ENCODE measurements at places on chromosomes 3 and 15.

DNA sequence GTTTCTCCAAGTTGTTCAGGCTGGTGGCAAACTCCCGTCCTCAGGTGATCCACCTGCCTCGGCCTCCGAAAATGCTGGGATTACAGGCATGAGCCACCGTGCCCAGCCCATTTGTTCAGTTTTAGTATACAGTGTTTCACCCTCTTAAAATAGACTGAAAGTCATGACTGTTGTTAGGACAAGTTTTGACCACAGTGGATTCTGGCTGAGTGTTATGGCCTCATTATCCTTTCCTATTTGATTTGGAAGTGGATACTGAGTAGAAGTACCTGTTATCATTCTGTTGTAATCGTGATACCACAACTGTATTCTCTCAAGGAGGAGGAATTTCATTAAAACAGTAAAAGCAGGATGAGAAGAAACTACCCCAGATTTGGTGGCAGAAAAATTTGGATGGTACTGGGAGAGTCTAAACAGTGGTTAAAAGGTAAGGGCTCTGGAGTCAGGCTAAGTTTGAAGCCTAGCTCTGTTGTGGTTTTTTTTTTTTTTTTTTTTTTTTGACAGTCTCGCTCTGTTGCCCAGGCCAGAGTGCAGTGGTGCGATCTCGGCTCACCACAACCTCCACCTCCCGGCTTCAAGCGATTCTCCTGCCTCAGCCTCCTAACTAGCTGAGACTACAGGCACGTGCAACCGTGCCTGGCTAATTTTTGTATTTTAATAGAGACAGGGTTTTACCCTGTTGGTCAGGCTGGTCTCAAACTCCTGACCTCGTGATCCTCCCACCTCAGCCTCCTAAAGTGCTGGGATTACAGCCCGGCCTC is 2.6 kb downstream of the MAP2K1 start:
- no peak for DNase-seq

- no peak for DNase-seq
Observed at GRCh38 chr15:101488300-101489164, 975 bp downstream of the PCSK6 start.

DNA sequence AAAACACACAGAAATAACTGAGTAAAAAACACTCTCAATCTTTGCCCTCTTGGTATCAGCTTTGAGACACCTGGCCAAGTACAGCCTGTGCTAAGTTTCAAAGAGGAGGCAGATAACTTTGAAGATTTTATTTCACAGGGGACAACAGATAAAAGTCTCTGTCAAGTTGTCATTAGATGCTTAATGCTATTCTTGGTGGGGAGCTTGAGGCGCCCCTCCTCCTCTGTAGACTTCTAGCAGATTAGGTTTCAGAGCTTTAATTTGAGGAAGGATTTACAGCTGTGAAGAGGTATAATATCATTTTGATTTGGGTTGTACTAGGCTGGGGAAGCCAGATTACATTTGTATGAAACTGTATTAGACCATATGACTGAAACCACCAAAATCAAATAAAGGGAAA is 620.3 kb downstream of the FHIT start:
- DNase-seq = no peak

GRCh38 chr15:65333856-65334255 is 29.4 kb downstream of the RNU5B-1 start:
- no peak for DNase-seq

- DNase-seq = no peak
Observed at GRCh38 chr3:22373182-22373581, 622.2 kb upstream of the ZNF385D start.

DNA sequence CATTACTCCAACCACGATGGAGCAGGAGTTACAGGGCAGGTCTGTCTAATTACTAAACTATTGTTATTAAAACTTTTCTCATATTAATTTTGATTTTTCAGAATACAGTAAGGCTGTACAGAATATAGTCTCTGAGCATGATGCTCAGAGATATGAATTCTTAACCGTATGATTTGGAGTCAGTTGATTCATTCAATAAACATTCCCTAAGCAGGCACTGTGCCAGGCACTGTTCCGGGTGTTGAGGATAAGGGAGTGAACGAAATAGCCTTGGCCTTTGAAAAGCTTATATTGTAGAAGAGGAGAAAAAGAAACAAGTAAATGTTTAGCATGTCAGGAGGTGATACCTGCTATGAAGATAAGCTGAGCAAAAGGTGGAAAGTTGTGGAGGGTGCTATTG is 187.3 kb downstream of the KCNAB1 start:
- no peak for DNase-seq

DNA sequence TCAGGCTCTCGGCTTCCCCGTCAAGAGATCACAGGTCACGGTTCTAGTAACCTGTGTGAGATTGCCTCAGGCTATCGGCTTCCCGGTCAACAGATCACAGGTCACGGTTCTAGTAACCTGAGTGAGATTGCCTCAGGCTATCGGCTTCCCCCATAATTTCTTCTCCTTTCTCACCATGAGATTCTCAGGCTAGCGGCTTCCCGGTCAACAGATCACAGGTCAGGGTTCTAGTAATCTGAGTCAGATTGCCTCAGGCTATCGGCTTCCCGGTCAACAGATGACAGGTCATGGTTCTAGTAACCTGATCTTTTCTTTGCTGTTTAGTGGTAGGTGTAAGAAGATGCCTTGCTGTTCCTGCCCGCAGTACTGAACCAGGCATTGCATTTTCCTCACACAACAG is 418.2 kb upstream of the ZNF717 start:
- no peak for DNase-seq

DNA sequence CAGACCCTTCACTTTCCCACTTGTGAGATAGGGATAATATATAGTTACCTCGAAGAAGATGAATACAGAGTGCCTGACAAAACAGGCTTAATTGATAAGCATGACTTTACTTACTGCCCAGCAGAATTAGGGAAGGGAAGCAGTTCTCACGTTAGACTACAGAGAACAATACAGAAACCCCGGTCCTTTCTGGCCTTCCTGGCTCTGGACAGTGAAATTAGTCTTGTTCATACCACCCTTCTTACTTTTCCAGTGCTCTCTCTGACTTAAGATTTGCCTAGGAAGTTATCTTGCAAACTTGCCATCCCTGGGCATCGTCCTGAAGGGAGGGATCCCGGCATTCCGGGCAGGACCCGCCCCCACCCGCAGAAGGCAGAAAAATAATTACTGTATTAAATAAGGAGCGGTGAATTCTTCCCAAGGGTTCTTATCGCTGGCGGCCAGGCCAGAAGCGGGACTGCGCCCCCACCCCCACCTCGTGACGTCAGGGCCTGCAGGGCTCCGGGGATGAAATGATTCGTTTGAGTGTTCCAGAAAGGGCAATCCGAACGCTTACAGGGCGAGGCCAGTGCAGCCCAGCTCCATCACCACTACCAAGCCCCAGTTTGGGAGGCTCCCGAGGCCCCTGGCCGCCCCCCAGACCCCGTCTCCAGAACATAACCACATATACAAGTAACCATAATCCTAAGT is 8.4 kb downstream of the SOX2 start:
- no peak for DNase-seq

GRCh38 chr3:17709236-17709810 is 33.1 kb downstream of the TBC1D5 start:
- no peak for DNase-seq

DNA sequence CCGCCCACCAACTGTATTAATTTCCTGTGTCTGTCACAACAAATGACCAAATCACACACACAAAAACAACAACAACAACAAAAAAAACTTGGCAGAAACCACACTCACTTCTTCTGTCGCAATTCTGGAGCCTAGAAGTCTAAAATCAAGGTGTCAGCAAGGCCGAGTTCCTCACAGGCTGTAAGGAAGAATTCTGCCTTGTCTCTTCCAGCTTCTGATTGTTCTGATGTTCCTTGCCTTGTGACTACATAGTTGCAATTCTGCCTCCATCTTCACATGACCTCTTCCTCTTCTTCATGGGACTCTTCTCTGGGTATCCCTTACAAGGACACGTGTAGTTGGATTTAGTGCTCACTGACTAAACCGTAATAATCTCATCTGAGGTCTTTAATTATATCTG is 61.4 kb downstream of the IL12A start:
- no peak for DNase-seq

DNA sequence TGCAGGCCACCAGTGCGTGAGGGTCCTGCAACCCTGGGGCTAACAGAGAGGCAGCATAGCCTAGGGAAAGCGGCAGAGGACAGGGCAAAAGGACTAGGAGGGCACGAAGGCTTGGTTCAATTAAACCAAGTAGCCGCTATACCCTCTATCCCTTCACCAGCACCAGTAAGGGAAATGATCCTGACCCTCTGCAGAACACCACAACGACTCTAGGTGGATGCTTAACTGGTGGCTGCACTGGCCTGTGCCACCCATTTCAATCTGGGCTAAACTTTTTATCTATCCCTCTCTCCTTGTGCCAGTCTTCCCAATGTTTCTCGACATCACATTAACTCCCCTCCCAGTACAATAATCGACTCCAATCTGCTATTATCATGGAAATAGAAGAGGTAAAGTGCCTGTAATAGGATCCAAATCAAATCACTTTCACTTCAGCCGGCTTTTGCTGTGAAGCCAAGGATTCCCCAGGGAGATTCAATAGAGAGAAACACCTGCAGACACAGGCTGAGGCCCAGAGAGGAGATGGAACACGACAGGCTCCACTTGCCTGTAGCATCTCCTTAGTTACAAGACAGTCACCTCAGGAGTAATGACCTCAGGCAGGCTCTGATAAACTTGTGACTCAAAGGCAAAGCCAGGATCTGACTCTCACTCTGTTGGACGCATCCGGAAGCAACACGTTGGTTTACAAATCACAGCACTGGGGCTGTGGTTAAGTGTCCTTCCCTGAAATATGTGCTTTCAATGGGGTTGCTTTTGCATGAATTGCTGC is 791.6 kb upstream of the ARRDC4 start:
- no peak for DNase-seq

GRCh38 chr3:149527531-149528339 is 53.2 kb downstream of the TM4SF4 start:
- DNase-seq = no peak

GRCh38 chr3:45758871-45759270 is 37.5 kb downstream of the SLC6A20 start:
- DNase-seq = no peak
